ENCODE measurements at places on chromosomes 16 and 17.

GRCh38 chr17:27993161-27993695, 49.2 kb upstream of the NLK start:
- DNase-seq = no peak

- DNase-seq = no peak
Measured at GRCh38 chr16:27232061-27232900, 29.0 kb downstream of the KDM8 start.

DNA sequence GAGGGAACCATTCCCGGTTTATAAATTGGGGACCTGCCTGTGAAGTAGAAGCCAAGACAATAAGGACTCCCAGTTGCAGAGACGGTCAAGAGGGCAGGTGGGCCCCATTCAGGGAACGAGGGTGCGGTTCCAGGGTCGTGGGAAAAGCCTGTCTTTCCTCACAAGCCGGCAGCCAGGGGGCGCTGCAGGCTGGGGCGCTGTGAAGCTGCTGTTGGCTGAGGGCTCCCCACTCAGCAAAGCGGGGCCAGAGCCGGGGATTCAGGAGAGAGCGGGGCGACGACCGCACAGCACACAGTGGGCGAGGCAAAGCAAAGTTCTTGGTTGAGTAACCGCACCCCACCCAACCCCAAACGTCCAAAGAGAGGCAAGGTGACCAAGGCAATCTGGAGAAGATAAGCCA, 24.9 kb downstream of the CDRT15 start:
- DNase-seq = no peak

- no peak for DNase-seq
Measured at GRCh38 chr17:2900842-2901241, 104.6 kb downstream of the RAP1GAP2 start.

GRCh38 chr17:7341842-7342241, 5.5 kb downstream of the ACAP1 start:
- DNase-seq = no peak

GRCh38 chr16:56102906-56103305, 88.4 kb upstream of the GNAO1 start:
- no peak for DNase-seq

DNA sequence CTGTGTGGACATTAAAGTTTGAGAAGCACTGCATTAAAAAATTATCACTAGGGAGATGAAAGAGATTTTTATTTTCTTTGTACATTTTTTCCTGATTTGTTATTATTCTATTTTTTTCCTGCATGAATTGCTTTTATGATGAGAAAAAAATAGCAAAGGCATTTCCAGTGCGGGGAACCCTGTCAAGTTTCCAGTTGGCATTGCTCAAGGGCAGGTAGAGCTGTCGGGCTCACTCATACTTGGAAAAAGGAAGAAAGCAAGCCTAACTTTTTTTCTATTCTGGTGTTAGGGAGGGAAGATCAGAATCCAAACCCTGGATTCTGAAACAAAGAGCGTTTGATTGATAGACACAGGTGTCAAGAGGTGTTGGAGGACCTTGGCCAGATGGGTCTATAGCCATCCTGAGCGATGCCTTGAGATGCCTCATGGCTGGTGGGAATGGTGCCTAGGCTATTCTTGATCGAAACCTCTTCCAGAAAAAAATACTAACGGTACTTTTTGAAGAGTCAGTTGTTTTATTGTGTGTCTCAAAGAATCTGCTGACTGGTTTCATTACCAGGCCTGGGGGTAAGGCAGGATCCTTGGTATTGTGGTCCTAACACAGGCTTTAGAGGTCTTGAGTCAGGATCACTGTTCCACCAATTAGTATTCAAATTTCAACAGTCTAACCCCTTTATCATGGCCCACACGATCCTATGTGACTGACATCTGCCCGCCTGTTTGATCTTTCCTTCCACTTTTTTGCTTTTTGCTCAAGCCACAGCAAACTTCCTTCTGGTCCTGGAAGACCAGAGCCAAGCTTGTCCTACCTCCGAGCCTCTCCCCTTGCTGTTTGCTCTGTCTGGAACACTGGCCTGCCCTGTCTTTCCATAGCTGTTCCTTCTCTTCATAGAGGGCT, 20.1 kb downstream of the SNX29 start:
- DNase-seq = no peak

DNA sequence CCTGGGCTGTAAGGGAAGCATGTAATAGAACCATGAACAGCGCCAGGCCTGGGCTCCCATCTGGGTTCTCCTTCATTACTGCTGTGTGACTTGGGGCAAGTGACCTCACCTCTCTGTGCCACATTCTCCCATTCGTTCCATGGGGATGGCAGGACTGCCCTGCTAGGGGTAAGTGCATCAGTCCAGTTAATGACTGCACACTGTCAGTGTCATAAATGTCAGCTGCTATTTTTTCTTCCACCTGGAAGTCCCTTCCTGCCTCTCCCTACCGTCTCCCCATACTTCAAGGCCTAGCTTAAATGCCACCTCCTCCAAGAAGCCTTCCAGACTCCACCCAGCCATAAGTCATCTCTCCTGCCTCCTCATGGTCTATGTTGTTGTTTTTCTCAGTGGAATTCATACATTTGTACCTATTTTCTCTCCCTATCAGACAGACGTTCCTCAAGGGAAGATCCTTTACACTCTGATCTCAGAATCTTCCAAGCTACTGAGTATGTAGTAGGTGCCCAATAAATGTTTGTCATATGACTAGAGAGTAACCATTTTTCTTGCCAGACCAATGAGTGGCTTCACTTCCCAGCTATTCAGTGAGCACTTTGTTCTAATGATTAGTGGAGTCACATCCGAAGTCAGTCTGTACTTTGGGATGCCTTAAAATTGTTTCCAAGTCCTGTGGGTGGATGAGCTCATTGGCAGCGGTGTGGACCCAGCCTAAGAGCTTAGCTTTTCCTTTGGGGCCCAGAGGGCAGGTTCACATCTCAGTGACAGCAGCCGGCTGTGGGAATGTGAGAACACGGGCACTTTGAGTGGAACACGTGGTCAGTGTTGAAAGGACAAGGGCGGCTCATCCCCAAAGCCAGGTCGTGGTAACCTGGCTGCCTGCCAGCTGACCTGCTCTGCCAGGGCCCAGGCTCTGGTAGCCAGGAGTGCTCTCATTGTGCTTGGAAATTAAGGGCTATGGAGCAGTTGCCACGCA, 147.5 kb upstream of the GSE1 start:
- DNase-seq = no peak

DNA sequence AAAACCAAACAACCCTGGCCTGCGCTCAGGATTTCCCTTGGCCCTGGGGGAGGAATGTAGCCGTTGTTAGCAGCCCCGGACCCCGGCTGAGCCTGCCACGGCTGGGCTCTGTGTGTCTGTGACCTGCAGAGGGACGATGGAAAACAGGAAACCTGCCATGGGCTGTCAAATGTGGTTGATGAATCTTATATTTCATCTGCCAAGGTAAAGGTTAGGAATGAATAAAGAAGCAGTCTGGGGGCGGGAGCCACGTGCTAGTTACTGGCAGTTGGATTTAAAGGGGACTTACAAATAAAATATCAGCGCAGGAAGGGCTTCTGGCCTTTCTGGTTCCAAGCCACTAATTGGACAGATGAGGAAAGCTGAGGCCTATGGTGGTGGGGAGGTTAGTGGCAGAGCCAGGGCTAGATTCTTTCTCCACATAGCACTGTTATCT, at the start of gene KRT23:
Gene KRT23 (minus strand): TSS at position 263 of the 436 bp plus-strand sequence. CDS start 1,043 bp downstream, outside the sequence.
- no peak for DNase-seq

GRCh38 chr16:64589836-64590235, 532.0 kb downstream of the CDH11 start:
- DNase-seq = no peak

GRCh38 chr16:47058295-47059086, 85.0 kb upstream of the DNAJA2 start:
- DNase-seq = no peak

- no peak for DNase-seq
Measured at GRCh38 chr16:65793781-65794180, 572.7 kb upstream of the CDH5 start.

- DNase-seq = no peak
Measured at GRCh38 chr16:84044118-84044488, 1.5 kb upstream of the SLC38A8 start.

DNA sequence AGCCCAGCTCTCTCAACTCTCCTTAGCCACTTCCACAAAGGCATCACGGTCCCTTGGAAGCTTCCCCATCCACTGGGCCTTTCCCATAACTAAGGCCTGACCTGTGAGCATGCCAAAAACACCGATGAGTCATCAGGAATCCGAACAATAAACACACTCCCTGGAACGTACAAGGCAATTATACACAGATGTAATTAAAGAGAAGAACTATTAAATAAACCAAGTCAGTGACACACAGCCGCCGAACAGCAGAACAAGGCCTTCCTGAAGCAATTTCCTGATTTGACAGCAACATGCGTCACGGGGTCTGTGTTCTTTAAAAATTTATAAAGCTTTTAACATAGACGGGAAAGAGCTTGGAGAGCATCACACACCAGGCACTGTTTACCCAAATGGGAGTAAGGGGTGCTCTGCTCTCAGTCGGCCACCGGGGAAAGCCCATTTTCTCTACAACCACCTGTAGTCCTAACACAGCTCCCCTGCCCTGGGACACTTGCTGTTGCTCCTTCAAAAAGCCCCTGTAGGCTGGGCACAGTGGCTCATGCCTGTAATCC, 29.4 kb downstream of the COG7 start:
- DNase-seq = no peak

DNA sequence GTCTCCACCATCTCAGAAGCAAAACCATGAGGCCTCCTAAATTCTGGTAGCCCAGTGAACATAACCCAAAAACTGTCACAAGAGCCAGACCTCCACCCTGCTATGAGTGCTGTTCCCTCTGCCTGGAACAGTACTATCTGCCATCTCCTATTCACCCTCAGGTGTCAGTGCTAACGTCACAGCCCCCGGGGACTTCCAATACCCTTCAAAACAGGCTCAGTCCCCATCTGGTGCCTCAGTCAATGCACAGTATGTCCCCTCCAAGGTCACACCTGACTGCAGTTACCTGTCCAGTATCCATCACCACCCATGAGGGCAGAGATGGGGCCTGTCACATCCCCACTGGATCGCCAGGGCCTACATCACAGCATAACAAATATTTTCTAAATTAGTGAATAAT, 11.5 kb downstream of the CREBBP start:
- no peak for DNase-seq

GRCh38 chr16:46696957-46697356, 7.5 kb downstream of the ORC6 start:
- no peak for DNase-seq
